ENCODE measurements at places on chromosomes 3 and 15.

GRCh38 chr3:50660386-50660785, 14.3 kb upstream of the DOCK3 start:
- no peak for DNase-seq

GRCh38 chr3:5321666-5322340, 134.3 kb downstream of the EDEM1 start:
- no peak for DNase-seq

DNA sequence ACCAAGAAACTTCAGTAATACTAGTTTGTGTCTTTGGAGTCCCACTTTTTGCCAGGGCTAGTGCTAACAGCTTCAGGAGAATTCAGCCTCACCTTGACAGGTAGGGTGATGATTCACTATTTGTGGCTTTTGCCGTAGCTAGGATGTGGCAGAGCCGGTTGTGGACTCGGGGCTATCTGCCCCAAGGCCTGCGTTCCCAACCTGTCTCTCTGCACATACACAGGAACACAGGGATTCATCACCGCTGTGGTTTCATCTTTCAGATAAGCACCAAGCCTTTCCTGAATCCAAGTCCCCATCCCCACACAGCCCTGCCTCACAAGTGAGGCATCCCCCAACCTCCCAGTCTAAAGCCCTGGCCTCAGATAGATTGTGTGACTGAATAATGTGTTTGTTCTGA, 45.2 kb upstream of the POLG start:
- no peak for DNase-seq

GRCh38 chr15:69074843-69075224, 60.3 kb downstream of the NOX5 start:
- peak; percentile 64 for DNase-seq

DNA sequence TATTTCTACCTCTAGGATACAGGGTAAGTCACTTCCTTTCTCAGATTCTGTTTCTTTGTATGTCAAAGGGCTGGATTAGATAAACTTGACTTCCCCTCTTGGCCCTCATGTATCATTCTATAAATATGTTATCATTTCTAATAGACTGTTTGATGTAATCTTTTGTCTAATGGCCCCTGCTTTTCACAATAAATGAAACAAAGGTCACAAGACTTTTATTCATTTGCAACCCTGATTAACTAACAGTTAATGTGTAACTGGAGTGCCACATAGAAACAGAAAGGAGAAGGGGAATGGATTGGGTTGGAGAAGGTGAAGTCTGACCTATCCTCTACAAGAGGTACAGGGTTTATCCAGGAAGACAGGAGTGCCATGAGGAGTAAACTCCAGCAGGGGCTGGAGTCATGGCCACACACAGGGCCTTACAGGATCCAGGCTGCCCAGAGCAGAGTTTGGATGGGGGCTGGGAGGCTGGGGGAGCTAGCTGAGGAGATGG, 8.0 kb upstream of the B3GNT5 start:
- peak; percentile 44 for DNase-seq

DNA sequence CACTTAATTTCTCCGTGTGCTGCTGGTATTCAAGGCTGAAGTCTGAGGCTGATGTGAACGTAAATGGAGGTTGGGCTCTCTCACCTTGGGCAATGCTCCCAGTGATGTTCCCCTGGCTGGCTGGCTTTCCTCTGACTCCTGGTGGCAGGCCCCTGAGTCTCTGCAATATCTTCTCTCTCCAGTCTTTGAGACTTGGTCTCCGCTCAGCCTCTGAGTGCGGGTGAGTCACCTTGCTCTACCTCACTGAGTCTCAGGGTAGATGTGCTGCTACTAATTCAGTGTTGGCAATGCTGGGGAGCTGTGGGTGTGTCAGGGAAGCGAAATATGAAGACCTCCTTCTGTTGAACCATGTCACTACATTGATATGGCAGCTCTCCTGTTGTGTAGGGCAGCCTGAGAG, 31.3 kb upstream of the TRIM59 start:
- no peak for DNase-seq

GRCh38 chr3:104873331-104873730, 493.4 kb upstream of the ALCAM start:
- no peak for DNase-seq

GRCh38 chr3:171939578-171939977, 96.4 kb downstream of the TMEM212 start:
- no peak for DNase-seq

GRCh38 chr15:62454567-62455172, 289.6 kb upstream of the C2CD4B start:
- no peak for DNase-seq

DNA sequence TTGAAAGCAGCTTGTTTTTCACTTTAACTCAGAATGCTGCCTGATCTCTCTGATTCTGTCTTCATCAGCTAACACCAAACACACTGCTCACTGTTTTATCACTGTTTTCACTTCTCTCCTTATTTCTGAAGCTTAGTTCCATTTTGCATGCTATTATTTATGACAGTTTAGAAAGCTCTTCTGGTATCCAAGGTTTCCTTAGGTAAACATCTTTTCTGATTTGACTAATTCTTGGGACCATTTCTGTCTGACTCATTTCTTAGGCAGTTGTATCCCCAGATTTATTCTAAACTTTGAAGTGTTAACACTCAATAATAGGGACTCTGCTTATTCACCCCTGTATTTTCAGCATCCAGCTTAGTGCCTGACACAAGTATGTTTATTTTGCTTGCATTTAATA, 167.7 kb downstream of the BCHE start:
- no peak for DNase-seq
